Stimulated activated CD4-positive, alpha-beta T cell treated with anti-CD3 and anti-CD28 coated beads, Interleukin-1b, Interleukin-23, amount 100 ng/mL, for 1 hour (primary cell): ENCODE measurements at places on chromosomes 11 and 22.

DNA sequence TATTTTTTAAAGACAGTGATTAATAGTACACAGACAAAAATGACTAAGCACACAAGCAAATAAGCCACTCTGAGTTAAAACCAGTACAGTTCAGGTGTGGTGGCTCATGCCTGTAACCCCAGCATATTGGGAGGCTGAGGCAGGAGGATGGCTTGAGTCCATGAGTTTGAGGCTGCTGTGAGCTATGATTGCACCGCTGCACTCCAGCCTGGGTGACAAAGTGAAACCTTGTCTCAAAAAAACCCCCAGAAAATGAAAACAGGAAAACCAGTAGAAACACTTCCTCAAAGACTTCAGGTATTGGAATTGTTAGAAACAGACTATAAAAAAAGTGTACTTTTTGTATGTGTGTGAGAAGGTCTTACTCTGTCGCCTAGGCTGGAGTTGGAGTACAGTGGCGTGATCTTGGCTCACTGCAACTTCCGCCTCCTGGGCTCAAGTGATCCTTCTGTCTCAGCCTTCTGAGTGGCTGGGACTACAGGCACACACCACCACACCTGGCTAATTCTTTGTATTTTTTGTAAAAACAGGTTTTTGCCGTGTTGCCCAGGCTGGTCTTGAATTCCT, 33.0 kb downstream of the PPP6R2 start:
- DNase-seq = no peak

- DNase-seq = no peak
Observed at GRCh38 chr11:10567446-10567845, 1.0 kb downstream of the LYVE1 start.

DNA sequence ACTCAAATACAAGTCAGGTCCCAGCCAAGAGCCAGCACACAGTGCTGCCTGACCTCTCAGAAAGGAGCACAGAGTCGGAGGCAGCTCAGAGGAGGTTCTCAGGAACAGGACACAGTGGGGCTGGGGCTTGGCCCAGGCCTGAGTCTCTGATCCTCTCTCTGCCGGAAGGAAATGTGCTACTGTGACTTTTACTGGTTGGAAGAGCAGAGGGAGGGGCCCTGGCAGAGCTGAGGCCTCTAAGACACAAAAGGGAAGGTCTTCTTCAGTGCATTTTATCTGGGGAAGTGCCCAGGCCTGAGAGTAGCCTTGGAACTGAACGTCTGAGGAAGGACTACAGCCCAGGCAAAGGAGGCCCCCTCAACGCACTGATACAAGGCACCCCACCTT, 16.2 kb upstream of the CASTOR1 start:
- no peak for DNase-seq

DNA sequence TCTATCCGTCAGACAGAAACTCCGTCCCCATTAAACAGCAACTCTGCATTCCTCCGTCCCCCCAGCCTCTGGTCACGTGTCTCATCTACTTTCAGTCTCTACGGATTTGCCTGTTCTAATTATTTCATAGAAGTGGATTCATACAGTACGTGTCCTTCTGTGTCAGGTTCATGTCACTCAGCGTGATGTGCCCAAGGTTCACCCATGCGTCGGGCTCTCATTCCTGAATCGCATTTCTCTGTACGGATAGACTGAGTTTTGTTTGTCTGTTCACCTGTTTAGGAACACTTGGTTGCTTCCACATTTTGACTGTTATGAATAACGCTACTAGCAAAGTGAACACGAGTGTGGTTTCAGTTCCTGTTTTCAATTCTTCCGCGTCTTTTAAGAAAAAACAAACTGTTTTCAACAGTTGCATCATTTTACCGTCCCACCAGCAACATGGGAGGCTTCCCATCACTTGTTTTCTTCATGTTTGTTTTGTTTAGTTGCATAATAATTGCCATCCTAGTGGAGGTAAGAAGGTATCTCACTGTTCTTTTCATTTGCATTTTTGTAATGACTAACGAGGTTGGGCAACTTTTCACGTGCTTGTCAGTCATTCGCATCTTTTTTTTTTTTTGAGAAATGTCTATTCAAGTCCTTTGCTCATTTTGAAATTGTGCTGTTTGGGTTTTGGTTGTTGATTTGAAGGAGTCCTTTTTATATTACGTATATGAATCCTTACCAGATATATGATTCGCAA, 8.9 kb upstream of the NLRP6 start:
- DNase-seq = no peak

- DNase-seq = no peak
Observed at GRCh38 chr11:2107521-2107920, 31.7 kb downstream of the IGF2 start.

GRCh38 chr11:87662287-87662686, 513.0 kb downstream of the RAB38 start:
- DNase-seq = no peak

DNA sequence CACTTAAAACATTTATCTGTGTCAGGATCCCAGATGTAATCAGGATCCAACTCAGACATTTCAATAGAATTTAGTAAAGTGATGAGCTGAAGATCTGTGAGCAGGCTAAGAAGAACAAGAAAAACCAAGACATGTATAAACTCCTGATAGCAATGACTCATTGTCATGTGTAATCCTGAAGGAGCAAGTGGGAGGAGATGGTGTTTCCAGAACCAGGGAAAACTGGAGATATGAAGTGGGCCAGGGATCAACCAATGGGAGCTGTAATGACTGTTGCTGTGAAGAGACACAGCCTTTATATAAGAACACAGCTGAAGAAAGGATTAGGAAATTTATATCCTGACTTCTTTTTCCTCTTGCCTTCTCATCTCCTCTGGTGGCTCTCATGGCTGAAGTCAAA, 682.5 kb upstream of the ARHGAP42 start:
- DNase-seq = no peak

DNA sequence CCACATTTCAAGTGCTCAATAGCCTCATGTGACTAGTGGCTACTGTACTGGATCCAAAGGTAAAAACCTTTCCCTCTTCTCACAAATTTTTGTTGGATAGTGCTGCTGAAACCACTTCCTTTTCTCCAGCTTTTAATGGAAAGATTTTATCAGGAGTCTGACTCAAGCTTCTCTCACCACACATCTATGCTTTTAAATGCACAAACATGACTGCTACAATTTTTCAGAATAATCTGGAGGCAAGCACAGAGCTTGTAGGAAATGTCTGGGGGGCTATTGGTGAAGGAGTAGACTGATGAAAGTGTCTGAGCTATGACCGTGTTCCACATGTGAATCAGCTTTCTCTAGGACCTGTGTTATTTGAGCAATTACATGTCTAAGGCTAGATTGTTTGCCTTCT, 101.1 kb upstream of the FAT3 start:
- no peak for DNase-seq

DNA sequence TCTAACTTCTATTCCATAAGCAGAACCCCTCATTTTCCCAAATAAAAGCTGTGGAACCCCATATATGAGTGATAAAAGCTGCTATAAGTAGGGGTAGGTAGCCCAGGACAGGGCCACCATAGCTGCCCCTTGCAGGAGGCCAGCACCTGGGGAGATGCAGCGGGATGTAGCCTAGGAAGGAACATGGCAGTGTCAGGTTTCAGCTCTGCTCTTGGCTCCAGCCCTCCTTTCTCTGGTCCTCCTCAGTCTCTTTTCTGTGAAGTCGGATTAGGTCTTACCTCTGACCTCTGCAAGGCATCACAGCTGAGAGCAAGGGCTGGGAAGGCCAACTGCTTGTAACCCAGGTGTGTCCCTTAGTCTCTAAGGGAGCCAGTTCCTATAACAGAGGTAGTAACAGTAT, 135.6 kb downstream of the NAV2 start:
- no peak for DNase-seq

DNA sequence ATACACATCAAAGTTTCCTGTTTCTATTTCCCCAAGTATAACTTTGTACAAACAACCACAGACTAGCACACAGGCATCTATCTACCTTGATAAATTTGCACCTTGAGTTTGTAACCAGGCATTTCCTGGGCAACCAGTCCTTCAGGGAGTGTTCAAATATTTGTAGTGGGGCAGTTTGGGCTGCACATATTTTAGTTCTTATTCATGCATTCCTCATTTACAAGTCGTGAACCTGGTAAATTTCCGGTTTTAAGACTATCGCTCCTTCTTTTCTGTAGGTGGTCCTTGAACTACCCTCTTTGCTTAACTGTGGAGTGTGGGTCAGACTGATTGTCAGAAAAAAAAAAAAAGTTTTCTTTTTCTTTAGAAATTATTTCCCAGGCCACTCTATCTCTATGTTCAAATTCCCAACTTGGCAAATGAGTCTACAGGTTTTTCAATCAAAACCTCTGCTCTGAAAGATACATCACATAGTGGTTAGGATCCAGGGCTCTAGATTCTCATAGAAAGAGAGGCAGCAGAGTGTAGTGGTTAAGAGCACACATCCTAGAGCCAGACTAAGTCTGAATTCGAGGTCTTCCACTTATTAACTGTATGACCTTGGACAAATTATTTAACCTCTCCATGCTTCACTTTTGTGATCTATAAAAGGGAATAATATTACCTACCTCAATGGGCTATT, 201.5 kb downstream of the SOX6 start:
- no peak for DNase-seq

GRCh38 chr11:121460941-121461514, 8.3 kb upstream of the SORL1-AS1 start:
- no peak for DNase-seq

- DNase-seq = no peak
Observed at GRCh38 chr11:128511712-128512111, 75.6 kb downstream of the ETS1 start.

DNA sequence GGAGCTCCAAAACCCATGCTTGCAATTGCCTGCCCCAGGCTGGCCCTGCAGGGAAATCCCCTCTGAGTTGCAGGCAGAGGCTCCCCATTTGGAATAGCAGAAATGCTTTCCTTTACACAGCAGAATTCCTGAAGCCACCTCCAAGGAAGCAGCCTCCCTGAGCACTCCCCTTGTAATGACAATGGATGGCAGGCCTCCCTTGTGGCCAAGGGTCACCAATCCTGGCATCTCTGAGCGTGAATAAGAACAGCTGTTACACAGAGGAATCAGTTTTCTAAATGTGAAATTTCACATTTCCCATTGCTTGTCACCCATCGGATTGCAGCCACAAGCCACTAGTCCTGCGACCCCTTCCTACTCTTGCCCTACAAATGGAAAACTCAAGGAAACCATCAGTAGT, 107.6 kb downstream of the GALNT18 start:
- no peak for DNase-seq

DNA sequence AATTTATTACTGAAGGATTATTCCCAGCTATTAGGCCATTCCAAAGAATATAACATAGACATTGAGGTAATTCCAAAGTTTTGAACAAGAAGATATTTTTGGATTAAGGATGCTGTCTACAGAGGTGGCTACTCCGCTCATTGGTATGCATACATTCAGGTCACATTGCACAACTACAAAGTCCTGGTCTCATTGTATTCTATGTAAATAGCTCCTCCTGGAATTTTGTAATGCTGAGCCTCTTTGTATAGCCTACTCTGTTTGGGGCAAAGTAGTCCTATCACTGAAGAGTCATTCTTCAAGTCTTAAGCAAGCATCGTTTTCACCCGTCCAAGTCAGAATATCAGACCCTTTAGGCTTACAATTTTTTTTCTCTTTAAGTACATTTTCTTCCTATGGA, 142.4 kb downstream of the KIF18A start:
- no peak for DNase-seq

GRCh38 chr22:41417622-41418390, 28.8 kb downstream of the TOB2 start:
- no peak for DNase-seq

- DNase-seq = no peak
Observed at GRCh38 chr22:49326558-49326957, 501.1 kb downstream of the BRD1 start.

- no peak for DNase-seq
Observed at GRCh38 chr11:68806931-68807844, 34.5 kb downstream of the CPT1A start.

DNA sequence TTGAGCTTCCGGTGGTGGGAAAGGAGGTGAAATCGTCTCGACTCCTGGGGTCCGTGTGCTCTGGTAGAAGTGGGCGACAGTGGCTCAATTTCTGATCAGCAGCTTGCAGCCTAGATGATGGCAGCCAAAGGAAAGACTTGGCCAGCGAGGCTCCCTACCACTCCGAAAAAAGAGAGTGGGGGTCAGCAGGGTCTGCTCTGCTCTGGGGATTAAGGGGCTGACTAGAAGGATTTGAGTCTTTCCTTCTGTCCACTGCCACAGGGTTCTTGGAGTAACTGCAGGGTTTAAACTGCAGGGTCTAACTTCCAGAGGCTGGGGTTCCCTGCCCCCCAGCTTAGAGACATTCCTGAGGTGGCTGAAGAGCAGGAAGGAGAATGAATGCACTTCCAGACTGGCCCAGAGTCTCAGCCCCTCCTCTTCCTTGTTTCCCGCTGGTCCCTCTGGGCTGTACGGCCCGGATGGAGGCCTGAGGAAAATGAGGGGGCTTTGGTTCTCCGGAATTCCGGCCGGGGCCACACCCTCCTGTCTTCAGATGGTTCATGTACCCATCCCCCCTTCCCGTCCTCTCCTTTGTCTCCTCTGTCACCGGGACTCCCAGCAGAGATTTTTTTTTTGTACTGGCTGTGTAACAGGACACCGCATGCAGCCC, 907 bp downstream of the SERPINH1 start:
- no peak for DNase-seq

DNA sequence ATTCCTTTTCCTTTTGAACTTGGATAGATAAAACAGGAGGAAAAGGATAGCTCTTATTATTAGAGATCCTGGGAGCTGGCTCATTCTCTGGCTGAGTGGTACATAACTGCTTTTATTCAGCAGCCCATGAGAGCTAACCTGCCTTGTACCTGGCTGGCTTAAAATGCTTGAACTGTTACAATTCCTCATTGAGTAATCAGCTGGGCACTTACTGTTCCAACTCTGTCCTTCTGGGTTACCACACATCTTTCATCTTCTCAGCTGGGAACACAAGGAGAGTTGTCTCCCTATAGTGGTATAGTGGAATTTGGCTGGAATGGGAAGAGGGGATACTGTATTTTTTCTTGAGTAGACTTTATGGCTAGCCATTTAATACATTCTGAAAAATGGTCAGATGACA, 39.8 kb upstream of the SPTBN2 start:
- no peak for DNase-seq

DNA sequence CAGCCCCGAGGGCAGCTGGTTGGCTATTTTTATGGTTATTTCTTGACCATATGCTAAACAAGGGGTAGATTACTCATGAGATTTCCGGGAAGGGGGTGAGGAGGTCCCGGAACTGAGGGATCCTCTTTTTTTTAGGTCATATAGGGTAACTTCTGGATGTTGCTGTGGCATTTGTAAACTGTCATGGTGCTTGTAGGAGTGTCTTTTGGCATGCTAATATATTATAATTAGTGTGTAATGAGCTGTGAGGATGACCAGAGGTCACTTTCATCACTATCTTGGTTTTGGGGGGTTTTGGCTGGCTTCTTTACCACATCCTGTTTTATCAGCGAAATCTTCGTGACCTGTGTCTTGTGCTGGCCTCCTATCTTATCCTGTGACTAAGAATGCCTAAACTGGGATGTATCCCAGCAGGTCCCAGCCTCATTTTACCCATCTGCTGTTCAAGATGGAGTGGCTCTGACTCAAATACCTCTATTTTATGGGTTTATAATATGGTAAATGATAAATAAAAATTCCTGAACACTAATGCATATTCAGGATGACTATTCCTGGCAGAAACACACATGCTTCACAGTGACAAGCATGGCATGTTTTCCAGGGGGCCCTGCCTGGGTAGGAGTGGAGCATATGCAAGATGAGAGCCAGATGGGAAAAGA, 11.2 kb downstream of the KREMEN1 start:
- no peak for DNase-seq
